ENCODE measurements at places on chromosomes 7 and 10.
A peak's percentile ranks its signal among the peaks of the same experiment; 100 is the strongest.

DNA sequence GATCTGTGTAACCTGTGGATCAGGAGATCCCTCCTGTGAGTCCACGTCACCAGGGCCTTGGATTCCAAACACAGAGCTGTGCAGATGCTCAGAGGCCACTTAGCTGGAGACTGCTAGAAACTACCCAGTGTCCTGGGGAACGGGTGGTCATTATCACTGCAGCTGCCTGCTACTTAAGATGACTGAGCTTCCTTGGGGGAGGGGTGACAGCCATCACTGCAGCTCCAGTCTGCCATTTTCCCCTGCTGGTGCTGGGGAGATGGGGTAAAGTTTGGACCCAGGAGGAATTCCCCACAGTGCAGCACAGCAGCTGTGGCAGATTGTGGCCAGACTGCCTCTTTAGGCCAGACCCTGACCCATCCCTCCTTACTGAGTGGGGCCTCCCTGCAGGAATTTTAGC lies 78.8 kb upstream of the VOPP1 start:
- no peak for DNase-seq

DNA sequence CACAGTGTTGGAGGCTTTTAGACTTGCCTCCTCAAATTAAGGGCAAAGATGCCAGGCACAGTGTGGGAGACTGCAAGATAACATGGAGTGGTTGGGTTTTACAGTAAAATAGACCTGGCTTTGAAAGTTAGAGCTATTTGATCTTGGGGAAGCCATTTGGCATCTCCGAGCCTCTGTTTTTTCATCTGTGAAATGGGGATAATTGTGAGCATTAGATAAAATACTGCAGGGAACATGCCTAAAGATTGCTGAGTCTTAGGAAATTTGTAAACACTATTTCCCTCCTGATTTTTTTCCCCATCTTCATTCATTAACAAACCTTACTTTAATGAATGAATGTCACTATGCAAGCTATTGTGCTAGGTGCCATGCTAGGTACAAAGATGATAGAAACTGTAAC lies 241.3 kb upstream of the SLC26A5 start:
- DNase-seq = no peak

GRCh38 chr10:101615525-101616116 lies 27.5 kb downstream of the DPCD start:
- DNase-seq = no peak

DNA sequence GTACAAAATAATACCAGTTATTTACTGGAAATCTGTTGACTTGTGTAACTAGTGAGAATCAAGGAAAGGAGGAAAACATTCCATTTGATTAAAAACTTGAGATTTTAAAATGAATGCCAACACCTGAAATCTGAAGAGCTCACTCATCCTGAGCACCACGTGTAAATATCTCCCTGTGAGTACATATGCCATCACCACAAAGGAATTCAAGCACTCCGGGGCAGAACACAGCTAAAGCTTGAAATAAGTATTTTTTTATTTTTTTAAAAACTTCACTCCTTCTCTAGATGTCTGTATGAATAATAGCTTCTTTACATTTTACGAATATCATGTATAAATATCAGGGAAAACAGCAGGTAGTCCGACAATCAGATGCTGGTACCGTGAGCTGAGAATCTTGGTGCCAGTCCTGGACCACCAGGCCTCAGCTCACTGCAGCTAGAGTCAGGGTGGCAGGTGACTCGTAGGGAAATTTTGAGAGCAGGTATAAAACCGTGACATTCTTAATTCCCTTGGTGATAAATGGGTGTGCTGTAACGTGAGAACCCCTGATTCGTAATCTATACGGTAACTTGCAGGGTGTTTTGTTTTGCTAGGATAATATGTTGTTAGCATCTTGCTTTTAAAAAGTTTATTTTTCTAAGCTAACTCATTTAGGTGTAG lies 12.7 kb downstream of the LMTK2 start:
- peak; percentile 36 for DNase-seq

- DNase-seq = no peak
Observed at GRCh38 chr10:35758076-35758475, 116.0 kb upstream of the FZD8 start.

DNA sequence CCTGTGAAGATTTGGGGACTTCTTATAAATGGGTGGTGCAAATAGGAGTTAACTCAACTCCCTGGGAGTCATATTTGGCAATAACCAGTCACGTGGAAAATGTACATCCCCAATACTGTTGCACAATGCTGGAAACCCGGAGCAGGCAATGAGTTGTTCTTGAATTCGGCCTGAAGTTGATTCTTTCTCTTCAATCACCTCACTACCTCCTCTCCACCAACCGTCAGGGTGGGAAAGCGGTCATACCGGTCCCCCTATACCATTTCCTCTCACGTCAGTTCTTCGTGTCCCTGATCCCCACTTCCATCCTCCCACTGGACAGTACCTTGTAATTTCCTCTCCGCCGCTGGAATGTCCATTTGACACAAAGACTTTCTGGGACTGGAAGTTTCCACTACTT lies 2.8 kb downstream of the GIMAP5 start:
- no peak for DNase-seq

- no peak for DNase-seq
Observed at GRCh38 chr7:73668103-73668885, 663 bp downstream of the VPS37D start.

DNA sequence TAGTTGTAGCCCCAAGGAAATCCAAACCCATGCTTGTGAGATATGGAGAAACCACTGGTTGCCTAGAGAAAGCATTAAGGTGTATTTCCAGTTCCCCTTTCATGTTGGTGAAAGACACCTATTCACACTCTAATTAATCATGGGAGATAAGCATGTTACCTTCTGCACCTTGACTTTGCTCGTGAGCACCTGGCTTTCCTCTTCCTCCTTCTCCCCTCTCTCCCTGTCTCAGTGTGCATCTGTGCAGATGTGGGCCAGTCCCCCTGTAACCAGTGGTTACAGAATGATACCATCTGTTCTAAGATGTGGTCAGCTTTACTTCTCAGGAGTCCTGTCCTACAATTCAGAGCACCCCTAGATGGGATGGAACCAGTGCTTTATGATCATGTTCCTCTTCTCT lies 160.6 kb downstream of the LCOR start:
- no peak for DNase-seq

DNA sequence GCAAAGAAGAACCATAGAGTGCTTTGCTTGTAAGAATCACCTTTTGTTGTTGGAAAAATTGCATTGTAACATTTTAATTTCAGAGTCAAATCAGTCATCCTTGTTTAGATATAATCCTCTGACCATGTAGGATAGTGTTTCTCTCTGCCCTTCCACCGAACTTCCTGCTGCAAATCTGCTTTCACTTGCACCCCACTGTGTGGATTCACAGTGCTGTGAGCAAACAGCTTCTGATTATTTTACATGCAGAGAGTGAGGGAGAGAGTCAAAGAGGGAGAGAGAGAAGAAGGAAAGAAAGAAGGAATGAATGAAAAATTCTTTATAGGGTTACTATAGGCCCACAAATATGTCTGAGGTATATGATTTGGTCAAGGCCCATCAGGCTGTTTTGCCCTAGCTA lies 30.0 kb upstream of the SEM1 start:
- DNase-seq = no peak

DNA sequence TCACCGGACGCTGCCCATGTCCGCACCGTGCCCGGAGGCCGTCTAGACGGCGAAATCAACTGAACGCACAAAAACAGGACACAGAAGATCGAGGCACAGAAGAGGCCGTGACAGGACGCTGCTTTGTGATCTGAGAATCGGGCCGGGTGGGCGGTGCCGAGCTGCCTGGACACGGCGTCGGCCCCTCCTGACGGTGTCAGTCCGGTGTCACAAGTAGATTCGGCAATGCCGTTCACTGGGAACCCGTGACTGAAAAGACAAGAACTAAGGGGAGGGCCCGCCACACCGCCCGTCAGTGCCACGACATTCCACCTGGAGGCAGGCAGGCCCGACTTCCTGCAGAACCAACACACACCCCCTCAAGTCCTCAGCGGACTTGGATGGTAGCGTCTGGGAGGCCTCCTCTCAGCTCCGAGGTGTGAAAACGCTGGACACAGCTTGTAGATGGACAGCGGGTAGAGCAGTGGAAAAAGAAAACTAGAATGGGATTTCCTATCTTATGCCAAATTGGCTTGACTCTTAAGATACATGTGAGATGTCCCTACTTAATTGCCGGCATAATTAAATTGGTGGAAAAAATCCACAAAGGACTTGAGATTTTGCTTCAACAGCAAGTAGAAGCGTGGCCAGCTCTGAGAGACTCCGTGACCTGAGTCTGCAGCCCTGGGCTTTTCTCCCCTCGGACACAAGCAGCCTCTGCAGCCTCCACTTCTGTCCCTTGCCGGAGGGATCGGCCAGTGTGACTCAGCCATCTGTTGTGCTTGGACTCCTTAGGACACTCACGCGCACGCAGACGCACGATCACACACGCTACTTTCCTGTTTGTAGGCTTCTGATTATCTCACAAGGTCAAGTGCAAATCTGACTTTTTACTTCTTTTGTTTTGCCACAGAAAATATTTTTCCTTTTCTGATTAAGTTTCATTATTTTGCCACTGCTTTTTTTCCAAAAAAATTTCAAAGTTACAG lies 269.0 kb downstream of the DIP2C start:
- DNase-seq = no peak

DNA sequence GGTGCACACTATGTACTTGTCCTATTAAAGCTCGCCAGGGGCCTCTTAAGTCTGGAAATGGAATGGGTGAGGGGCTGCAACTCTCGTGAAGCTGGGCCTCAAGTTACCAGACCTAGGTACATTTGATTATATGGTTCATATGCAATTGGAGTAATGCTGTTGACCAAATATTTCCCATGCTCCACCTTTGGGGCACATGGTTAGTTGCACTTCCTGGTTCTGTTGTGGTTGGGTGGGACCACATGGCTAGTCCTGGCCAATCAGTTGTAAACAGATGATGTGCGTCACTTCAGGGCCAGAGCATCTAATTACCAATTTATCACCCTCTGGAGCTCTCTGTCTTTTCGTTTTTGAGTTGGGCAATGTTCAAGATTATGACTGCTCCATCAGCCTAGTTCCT lies 39.5 kb upstream of the OPN4 start:
- DNase-seq = no peak

DNA sequence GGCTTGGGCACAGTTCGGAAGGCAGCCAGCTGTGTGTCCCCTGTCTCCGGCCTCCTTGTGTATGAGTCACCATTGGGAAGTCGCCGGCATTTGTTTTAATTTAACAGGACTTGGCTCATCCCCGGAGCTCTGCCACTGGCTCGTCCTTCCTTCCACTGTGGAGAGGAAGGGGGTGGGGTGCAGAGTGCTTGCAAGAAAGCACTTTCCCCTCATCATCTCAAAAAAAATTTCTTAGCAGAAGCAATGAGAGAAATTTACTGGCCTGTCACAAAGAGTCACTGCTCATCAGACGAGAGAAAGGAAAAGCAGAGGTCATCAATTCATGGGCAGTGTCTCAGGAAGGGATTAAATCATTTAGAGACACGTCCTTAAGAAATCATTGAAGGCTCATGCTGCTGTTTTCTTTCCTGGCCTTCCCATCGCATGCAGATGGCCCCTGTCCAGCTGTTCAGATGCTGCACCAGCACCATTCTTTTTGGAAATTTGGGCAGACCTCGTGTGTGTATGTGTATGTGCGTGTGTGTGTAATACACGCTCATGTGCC lies 93.3 kb downstream of the BMS1 start:
- no peak for DNase-seq

- no peak for DNase-seq
Observed at GRCh38 chr10:24462291-24462813, 253.4 kb downstream of the KIAA1217 start.

GRCh38 chr10:104264783-104265182 lies 4.2 kb upstream of the GSTO2 start:
- DNase-seq = no peak

DNA sequence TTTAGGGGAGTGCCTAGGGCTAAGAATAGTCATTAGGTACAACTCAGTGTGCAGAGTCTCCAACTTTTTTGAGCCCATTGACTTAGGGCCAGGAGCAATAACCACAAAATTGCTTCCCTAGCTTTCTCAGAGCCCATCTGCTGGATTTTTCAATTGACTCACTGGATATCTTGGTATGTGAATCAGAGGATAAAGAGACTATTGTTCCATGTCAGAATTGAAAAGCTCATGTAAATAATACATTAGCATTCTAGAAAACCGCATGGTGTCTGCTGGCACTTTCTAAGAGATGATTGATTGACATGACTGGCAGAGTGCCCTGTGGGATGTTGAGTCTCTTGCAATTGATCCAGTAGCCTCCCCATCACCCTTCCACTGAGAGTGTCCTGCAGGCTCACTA lies 246.2 kb downstream of the CCDC7 start:
- peak; percentile 38 for DNase-seq

- no peak for DNase-seq
Observed at GRCh38 chr7:50632561-50633413, 67.6 kb upstream of the DDC start.

DNA sequence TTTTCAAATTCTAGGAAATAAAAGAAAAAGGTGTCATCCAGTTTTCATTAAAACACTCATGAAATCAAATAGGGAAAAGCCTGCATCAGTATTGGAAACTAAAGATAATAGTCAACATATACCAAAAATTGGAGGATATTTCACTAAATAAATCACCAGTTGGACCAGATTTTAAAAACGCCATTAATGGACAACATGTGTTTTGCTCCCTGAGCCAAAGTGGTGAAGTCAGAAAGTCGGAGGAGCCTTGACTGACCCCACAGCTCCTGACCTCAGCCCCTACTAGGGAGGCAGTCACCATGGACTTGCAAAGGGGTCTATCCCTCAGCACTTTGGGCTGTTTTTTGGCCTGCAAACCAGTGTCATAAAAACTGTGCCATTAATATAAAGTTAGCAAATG lies 98.3 kb upstream of the SEC61G start:
- DNase-seq = no peak

DNA sequence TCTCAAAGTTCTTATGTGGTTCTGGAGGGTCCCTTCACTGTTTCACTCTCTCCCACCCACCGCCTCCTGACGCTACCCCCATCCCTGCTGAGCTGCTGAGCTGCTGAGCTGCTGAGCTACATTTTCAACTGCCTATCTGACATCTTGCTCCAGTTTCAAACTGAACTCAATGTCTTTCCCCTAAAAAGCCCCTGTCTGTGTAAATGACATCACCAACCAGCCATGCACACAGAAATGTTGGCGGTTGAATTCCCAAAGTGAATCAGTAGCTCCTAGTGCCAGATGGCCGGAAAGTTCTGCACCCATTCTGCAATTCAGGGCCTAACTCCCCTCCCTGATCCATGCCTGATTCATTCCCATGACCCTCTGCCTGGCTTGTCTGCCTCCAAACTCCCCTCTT lies 71.2 kb downstream of the WNT2 start:
- DNase-seq = no peak

DNA sequence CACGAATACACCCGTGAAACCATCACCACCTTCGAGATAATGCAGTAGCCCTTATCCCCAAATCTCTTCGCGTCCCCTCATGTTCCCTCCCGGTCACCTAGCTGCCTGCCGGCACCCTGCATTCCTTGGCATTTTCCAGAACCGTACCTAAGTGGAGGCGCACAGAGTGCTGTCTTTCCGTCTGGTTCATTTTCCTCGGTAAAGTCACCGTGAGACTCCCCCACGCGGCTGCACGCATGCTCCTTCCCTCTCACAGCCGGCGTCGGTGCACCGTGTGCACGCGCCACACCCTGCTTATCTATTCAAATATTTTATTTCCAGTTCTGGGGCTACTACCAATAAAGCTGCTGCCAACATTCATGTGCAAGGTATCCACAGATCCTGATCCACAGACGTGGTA lies 65.5 kb upstream of the NKX6-2 start:
- no peak for DNase-seq

GRCh38 chr7:133535308-133535707 lies 282.4 kb downstream of the EXOC4 start:
- no peak for DNase-seq

Measured in keratinocyte (primary cell).